ENCODE measurements at places on chromosomes 2 and 18.

GRCh38 chr2:169526451-169526850 lies 16.9 kb downstream of the KLHL41 start:
- DNase-seq: no peak

DNA sequence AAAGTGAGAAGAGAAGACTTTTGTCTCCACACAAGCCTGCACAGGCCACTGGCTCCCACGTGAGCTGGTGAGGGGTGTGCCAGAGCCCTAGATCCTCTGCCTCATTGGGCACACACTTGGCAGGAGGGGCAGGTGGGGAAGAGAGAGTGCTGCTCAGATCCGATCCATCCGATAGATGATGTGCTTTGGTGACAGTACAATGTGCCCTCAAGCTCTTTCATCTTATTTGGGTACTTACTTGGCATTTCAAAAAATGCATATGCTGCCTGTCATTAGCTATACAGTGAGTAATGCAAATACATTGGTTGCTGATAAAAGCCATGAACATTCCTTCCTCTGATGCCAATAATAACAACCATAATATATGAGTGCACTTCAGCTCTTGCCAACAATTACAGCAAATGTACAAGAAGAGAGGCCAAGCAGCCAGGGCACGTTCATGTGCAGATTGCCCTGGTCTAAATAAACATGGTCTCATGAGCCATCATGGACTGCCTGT lies 255.3 kb downstream of the VAPA start:
- no peak for DNase-seq

DNA sequence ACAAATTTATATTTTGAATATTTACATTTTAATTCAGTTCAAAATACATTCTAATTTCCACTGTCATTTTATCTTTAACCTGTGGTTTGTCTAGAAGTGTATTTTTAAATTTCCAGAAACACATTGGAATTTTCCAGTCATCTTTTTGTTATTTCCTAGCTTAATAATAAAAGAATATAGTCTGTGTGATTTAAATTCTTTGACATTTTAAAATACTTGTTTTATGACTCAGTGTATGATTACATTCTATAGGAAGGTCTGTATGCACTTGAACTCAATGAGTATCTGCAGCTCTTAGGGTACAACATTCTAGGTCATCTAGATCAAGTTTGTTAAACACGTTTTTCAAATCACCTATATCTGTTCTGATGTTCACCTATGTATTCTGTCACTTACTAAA lies 88.3 kb upstream of the MBOAT2 start:
- no peak for DNase-seq

DNA sequence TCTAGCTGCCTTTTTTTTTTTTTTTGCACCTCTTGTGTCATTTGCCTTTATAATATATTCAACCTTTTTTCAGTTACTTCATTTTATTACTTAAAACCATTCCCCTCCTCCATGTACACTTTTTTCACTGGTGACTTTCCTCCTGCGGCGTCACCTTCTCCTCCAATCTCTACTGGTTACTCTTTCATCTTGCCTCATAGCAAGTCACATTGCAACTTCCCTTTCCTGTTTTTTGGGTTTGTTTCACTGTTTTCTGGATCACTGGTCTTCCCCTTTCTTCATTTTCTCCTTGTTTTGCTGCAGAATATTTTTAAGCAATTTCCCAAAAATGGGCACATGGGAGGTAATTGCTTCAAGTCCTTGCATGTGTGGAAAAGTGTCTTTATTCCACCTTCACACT lies 37.7 kb upstream of the GPR155 start:
- no peak for DNase-seq

DNA sequence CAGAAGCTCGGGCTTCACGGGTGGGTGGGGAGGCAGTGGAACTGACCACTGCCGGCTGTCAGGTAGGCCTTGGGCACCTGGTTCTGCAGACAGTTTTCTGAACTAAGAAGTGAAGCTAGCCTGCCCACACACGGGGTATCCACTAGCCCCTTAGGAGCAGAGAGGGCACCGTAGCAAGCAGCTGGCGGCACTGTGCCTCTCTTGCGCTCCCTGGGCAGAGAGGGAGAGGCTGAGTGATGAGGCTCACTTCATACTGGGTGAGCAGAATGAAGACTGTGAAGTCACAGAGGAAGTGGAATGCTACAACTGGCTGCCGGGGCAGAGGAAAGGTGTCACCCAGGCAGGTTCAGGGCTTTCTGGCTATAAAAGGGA lies 753 bp downstream of the ITPRIPL1 start:
- DNase-seq: peak; percentile 60
